ENCODE measurements at places on chromosomes 1 and 21.

GRCh38 chr1:152185544-152186391, 26.7 kb upstream of the RPTN start:
- DNase-seq: no peak

- no peak for DNase-seq
These were observed 154.2 kb downstream of the EIF4G3 start for GRCh38 chr1:21022279-21023040.

DNA sequence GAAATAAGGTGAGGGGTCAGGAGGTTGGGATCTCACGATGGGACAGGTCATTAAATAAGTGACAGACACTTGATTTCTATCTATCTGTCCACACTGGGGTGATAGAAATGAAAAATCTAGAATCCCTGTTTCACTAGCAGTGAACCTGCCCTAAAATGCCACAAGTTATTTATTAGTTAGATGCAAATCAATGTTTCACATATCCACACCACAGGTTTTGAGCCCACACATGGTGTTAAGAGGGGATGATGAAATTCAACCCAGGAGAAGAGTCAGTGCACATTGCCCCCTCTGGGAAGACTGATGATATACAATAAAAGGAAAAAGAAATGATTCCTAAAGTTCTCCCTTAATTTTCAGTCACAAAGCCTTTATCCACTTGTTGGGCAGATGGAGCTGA, 10.1 kb upstream of the NTPCR start:
- no peak for DNase-seq

GRCh38 chr1:116284819-116285390, 88.1 kb upstream of the ATP1A1 start:
- DNase-seq: no peak

DNA sequence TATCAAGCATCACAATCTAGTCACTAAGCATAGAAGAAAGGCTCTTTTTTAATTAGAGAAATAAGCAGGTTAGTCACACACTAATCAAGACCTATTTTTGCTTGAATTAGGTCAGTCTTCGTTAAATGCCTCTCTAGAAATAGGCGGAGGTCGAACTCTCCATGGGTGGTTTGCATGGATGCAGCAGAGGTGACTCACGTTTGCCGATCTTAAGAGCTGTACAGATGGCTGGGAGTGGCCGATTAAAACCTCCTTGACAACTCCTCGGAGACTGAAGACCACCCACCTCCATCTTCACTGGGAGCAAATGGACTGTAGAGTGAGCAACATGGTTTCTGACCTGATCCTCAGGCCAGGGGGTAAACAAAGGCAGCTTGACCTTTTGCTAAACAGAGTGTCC, 249.3 kb downstream of the ZNF648 start:
- no peak for DNase-seq

- peak; percentile 64 for DNase-seq
These were observed 53.0 kb downstream of the IER5 start for GRCh38 chr1:181141431-181141910.

GRCh38 chr1:3188150-3188971, 119.4 kb downstream of the PRDM16 start:
- DNase-seq: no peak

- no peak for DNase-seq
These were observed 650.4 kb upstream of the PRMT6 start for GRCh38 chr1:106406114-106406513.

DNA sequence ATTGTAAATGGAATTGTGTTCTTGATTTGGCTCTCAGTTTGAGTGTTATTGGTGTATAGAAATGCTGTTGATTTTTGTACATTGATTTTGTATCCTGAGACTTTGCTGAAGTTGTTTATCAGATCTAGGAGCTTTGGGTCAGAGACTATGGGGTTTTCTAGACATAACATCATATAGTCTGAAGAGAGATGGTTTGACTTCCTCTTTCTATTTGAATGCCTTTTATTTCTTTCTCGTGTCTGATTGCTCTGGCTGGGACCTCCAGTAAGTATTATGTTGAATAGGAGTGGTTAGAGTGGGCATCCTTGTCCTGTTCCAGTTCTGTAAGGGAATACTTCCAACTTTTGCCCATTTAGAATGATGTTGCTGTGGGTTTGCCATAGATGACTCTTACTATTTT, 39.1 kb upstream of the ANGPTL1 start:
- DNase-seq: no peak

Data from stimulated activated CD8-positive, alpha-beta memory T cell treated with anti-CD3 and anti-CD28 coated beads, Interleukin-7, amount 100 ng/mL, for 48 hours (primary cell).